ENCODE measurements at places on chromosomes 5 and 9.

DNA sequence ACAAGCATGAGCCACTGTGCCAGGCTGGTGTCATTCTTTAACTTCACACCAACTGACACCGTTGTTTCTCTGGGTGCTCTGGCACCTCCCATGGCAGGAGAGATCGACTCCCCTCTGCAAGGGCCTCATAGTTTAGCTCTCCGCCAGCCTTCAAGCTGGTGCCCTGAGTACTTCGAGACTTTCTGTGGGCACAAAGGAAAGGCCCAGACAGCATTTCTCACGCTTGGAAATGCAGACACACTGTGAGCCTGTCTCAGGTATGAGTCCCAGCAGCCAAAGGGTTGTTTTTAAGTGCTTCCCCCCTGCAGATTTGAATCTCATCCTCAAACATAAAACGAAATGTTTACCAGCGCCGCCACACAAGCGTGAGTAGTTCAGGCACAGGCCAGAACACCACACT lies 11.1 kb upstream of the TCF7 start:
- no peak for DNase-seq

DNA sequence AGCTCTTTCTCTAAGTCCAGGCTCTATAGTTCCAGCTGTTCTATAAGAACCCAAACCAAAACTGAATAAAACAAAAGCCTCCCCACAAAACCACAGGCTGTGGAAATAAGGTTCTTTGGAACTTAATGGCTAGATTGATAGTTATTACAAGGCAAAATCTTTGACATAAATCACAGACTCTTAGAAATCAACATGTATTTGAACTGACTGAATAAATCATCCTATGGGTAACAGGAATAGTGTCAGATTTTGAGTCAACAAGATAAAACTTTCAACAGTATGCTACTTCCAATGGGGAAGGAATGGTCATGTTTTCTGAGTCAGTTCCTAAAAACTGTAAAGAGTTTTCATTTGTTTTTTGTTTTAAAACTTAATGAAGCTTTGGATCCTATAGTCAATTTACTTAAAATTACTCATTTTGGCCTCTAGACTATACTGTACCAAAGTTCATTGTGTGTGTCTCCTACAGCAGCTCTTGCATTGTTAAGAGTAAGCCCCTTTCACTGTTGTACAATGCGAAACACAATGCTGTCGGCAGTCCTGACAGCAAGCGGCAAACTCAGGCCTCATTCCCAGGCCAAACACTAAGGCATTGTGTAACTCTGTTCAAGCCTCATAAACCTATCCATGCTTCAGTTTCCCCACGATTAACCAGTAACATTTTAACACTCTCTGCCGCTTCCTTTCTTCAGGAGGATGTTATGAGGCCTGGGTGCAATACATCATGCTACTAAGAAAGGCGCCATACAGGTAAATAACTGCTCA lies 134.1 kb downstream of the ARL15 start:
- DNase-seq, result no peak

DNA sequence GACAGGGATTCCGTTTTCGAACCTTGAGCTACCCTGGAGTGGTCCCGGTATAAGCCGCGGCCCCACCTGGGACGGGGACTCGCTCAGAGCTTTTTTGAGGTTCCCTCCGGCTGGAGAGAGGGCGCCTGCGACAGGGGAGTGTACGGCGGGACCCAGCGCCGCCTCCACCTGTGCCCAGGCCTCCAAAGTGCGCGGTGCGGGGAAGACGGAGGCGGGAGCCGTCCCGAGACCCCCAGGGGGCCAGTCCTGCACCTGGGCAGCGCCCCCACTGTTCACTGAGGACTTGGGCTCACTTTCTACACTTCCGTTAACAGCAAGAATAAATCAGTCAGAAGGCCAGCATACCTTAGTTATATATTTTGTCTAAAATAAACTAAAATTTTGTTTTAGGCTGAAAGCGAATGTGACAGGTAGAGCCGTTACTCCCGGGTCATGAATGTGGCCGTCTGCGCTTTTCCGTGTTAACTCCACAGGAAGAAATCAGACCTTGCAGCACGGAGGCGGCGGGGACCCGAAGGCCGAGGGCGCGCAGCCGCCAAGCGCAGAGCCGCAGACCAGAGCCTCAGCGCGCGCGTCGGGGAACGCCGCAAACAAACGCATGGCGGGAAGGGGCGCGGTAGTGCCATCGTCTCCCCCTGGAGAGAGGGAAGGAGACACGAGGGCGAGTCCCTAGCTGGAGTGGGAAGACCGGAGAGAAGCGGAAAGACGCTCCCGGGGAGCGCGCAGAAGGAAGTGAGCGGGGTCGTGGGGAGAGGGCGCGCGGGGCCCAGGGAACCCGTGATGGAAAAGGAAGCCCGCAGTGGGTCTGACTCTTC lies 14.1 kb downstream of the TRIM7 start:
- DNase-seq, result no peak

- no peak for DNase-seq
Observed at GRCh38 chr5:610744-611730, 1.1 kb upstream of the CEP72 start.

GRCh38 chr5:40688996-40689395 lies 9.3 kb downstream of the PTGER4 start:
- DNase-seq, result no peak

DNA sequence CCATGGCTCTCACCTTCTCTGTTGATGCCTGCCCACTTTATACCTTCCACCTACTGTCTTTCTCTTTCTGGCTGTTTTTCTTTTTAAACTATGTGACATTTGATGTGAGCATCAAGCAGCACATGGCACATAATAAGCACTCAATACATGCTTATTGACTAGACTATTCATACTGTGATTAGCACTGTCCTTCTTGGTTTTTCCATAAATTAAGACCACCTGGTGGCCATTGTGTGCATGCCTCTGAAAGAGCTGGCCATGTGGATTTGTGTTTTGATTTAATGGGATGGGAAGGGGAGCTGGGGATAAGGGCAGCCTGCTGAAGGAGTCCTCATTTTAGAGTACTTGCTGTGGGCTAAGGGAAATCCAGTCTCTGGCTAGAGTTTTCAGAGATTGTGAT lies 79.4 kb downstream of the ARHGEF28 start:
- DNase-seq, result no peak

GRCh38 chr9:137269231-137269772 lies 8.2 kb upstream of the TOR4A start:
- DNase-seq, result no peak

- DNase-seq, result no peak
Observed at GRCh38 chr9:9753266-9753665, 859.5 kb downstream of the PTPRD start.

DNA sequence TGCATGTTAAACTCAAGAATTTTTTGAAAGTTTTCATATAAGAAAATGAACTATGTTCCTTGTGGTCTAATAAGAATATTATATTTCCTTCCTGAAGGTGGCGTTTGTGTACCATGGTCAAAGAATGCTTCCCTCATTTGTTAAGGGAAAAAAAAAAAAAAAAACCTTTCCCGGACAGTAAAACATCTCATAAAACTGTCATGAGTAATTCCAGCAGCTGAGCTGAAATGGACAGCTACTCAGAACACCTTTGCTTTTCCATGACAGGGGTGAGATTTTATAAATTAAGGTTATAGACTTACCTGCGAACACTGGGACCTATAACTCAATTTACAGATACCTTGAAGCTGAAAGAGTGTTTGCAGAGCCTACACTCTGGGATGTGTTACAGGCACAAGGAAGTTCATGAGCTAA lies 113.2 kb upstream of the RANBP3L start:
- DNase-seq, result peak; percentile 58

DNA sequence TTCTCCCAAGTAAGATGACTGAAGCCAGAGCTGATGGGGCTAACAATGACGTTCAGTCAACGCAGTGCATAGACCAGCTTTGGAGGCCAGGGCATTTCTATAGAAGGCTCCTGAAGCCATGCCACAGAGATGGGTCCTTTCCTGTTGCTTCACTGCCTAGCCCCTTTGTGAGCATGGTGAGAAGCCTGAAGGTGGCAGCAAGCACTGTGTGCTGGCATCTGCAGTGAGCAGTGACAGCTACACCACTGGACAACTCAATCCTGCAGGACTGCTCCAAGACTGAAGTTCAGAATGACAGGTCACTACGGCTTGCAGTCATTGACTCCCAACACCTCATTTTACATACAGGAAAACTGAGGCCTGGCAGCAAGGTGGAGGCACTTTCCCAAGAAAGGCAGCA lies 229.0 kb downstream of the TSSK1B start:
- DNase-seq, result no peak

DNA sequence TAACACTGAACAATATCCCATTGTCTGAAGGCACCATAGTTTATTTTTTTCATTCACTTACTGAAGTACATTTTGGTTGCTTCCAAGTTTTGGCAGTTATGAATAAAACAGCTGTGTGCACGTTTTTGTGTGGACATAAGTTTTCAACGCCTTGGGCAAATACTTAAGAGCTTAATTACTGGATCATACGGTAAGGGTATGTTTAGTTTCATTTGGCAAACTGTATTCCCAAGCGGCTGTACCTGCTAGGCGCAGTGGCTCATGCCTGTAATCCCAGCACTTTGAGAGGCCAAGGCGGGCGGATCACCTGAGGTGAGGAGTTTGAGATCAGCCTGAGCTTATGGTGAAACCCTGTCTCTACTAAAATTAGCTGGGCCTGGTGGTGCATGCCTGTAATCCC lies 63.7 kb upstream of the FAM120A start:
- DNase-seq, result no peak

DNA sequence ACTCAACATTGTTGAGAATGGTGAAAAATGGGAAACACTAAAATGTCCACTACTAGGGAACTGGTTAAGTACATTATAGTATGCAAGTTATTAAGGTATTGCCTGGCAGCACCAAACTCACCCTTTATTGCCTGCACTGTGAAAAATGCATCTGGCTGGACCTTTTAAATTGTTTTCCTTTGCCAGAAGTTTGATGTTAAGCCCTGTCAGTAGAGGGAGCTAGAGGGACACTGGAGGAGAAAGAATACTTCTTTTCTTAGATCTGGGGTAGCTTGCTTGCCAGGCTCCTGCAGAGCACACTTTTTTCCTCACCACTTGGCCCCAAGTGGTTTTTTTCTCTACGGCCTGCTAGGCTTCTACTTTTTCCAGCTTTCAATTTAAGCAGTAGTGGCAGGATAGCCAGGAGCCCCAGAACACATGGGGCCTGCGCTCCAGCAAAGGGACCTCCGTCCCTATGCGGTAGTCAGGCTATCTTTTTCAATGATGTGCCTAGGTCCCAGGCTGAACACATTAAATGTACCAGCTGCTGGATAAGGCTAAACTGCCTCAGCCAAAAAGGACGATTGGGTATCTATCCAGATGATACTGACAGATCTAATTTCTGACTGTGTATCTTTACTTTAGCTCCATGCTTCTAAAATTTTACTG lies 8.0 kb upstream of the HABP4 start:
- DNase-seq, result peak; percentile 94

DNA sequence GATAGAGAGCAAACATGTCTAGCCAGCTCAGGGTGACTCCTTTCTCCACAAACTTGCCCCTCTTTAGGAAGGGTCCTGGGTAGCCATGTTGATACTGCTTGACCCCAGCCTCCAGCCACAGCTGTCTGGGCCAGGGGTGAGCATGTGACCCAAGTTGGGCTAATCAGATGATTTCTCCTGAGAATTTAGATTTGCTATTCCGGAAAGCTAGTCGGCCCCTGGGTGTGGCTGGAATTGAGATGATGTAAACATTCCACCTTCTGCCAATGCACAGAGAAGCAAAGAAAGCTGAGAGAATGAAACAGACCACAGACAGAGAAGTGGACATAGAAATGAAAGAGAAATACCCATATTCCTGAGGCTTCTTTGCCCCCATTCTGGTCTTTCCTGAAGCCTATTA lies 17.8 kb upstream of the B4GALT1 start:
- no peak for DNase-seq

DNA sequence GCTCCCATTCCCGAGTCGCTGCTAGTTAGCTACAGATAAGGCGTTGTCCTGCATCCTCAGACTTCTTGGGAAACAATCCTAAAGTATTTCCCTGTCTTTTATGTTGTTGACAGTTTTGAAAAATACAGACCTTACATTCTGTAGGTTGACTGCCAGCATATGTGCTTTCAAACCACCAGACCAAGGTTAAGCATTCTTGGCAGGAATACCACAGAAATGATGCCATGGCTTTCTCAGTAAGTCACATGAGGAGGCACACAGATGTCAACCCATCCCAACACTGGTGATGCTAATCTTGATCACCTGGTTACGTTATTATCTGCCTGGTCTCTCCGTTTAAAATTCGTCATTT lies 871 bp downstream of the GLE1 start:
- no peak for DNase-seq

GRCh38 chr5:116576053-116576713 lies 1.6 kb upstream of the SEMA6A start:
- peak; percentile 61 for DNase-seq

- no peak for DNase-seq
Observed at GRCh38 chr9:31807574-31808256, 576.7 kb upstream of the ACO1 start.

DNA sequence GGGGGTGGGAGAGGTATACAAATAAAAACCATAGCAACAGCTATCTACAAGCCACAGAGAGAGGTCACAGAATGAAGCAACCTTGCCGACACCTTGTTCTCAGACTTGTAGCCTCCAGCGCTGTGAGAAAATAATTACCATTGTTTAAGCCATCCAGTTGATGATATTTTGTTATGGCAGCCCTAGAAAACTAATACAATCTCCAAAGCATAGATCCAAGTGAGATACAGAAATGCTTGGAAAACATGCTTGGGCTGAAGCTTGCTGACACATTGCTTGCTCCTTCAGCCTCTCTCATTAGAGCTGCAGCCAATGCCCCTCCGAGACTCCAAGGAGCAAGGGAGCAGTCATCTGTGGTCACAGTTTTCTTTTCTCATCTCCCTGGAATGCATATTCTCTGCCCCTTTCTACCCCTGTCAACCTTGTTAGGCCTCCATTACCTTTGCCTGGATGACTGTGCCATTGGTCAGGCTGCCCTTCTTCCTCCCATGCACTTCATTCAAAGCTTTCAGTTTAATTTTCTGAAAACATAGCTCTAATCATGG lies 401.4 kb upstream of the KLF4 start:
- no peak for DNase-seq

GRCh38 chr5:5497152-5497788 lies 74.8 kb downstream of the ICE1 start:
- DNase-seq, result peak; percentile 67

DNA sequence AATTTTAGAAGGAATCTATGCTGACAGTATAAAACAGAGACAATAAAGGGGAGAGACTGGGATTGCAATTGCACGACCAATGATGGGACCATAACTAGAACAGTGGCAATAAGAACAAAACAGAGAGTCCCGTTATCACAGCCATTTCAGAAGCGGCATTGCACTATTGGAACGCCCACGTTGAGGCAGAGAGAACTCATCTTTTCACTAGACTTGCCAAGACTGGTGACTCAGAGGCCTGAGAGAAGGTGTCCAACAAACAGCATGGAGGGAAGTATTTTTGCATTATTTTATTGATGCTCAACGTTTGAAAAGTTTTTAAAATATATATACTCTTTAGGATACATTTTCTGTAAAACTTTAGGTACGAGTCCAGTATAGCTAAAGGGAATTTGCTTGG lies 737.7 kb downstream of the TLE1 start:
- no peak for DNase-seq

DNA sequence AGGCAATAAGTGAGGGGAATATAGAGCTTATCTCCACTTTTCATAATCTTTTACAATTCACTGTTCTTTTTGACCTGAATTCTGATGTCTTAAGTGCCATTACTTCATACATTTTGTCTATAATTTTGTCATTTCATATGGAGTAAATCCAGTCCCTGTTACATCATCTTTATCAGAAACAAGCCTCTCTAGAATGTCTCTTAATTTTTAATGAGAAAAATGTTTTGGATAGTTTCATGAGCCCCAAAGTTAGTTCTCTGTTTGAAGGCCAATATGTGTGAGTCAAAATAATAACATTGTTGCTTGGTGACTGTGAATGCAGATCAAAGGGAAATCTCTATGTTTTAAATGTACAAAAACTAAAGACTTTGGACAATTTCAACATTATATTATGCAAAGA lies 329.6 kb upstream of the ARRDC3 start:
- no peak for DNase-seq
